Omental fat pad (tissue), 4 donors: ENCODE measurements at places on chromosomes 6 and 20. TPM values are rescaled to one million over a fixed set of nuclear protein-coding genes. Genes with fewer than 3 reads are reported as not detected.

The CGAS gene
- 5.5 TPM for total RNA-seq

DNA sequence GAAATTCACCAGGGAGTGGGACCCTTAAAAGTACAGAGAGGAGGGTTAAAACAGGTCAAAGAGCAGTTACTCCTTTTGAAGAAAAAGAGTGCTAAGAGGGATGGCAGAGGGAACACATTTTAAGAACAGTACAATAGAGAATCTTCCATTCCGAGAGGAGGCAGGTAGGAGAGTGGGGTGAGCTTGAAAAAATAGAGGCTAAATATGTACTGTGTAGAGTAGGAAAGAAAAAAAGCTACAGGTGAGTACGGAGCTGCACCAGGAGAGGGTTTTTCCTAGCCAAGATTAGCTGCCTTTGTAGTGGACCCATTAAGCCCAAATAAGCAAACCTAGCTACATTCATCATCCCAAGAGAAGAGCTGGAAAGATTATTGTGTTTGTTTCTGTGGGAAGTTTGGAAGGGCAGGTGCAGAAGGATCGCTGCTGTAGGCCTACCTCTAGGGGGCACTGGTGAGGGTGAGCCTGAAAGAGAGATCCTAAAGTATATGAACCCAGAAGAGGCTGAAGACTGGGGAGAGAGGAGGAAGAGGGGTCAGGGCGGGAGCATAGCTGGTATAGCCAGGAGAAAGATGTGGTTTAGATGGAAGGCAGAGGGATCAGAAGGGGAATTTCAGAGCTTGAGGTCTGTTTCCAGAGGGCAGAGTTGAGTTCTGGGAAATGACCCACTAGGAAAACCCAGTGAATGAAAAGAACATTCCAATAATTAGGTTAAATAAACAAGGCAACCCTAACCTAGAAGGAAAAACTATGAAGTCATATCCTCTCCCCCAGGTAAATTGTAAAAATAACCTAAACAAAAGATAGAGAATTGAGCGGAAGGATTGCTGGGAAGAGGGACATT is 50.2 kb upstream of the HINT3 start:
- no peak for DNase-seq

- DNase-seq: no peak
Observed at GRCh38 chr6:43736211-43736786, 33.7 kb upstream of the VEGFA start.

DNA sequence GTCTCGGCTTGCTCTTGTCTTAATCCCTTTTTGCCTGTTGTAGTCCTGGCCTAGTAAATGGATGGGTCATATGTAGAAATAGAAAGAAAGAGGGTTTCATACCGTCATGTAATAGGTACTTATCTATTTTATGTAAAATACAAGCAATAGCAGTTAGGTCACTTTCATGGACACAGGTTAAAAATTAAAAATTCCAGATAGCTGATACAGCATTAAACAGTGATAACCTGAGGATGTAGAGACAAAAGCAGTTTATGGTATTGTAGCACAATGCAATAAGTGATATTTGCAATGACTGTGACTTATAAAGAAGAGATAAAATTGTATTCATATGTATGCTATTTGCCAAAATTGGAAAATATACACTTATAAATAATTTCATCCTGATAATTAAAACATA is 96.9 kb downstream of the CCDC170 start:
- DNase-seq: no peak

- DNase-seq: no peak
Observed at GRCh38 chr6:167129562-167129961, 6.7 kb downstream of the CCR6 start.
